ENCODE measurements at places on chromosomes 2 and 18. TPM values are rescaled to one million over a fixed set of nuclear protein-coding genes. Genes with fewer than 3 reads are reported as not detected.

DNA sequence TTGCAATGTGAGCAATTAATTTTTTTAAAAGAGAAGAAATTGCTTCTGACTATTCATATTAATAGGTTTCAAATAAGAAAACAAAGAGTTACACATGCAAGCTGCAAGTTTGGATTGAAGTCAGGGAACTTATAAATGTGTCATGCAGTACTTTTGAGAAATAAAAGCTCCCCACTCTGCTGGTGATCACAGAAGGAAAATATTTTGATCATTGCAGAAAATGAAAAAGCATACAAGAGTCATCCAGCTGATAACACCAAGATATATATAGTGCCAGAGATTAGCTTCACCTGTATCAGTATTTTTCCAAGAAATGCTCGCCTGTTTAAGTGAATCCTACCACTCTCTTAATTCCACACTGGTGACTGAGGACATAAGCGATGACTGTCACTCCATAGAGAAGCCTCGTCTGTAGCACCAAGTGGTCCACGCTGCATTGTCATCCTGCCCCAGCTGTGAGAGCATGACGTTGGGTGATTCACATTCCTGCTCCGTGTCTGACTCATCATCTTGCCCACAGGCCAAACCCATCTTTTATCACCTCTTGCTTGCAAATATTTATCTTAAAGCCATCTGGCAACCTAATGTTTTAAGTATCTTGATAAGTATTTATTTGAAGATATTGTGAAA is 178.0 kb downstream of the ASXL3 start:
- DNase-seq: peak; percentile 25

DSG2 gene
- 308 TPM for total RNA-seq

GRCh38 chr2:24207359-24207758 is 32.5 kb downstream of the FAM228A start:
- no peak for DNase-seq

- DNase-seq: no peak
These were observed 57.3 kb downstream of the UNC50 start for GRCh38 chr2:98665677-98666076.

TFCP2L1 gene
- total RNA-seq: 54.2 TPM

All from colonic mucosa (tissue), 4 donors.